ENCODE measurements at places on chromosomes 2 and 18.

DNA sequence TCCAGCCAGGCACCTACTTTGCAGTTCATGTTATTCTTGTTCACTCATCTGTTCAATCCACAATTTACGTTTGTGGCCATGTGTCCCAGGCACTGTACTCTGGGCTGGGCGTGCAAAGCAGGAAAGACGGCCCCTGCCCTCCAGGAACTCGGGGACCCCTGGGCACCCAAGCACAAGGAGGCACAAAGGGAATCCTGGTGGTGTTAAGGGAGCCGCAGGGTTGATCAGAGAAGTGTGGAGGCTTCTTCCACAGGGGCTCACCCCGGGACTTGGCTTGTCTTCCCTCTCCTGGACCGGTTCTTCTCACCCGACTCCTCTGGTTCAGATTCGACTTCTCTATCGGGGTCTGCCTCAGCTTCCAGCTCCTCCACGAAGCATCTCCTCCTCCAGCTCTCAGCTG lies 230.5 kb downstream of the BCL2 start:
- DNase-seq, result no peak

GRCh38 chr2:104872866-104873688 lies 19.2 kb downstream of the POU3F3 start:
- no peak for DNase-seq

DNA sequence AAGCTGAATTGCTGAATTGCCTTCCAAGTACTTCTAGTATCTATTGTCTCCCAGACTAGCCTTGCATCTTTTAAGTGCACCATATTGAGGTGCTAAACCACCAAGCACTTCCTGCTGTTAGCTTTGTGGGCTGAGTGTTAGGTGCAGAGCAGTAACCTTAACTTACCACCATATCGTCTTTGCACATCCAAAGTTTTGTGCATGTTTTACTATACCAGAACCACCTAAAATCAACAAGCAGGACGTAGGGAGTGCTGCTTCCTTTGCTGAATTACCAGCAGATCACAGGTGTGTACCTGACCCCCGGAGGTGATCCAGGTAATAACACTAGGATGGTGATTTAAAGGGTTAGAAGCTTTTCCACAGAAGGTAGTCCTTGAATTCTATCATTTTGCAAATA lies 359.9 kb upstream of the HNRNPA3 start:
- DNase-seq, result no peak

- DNase-seq, result no peak
These were observed 19.0 kb downstream of the TPGS2 start for GRCh38 chr18:36809590-36810381.

DNA sequence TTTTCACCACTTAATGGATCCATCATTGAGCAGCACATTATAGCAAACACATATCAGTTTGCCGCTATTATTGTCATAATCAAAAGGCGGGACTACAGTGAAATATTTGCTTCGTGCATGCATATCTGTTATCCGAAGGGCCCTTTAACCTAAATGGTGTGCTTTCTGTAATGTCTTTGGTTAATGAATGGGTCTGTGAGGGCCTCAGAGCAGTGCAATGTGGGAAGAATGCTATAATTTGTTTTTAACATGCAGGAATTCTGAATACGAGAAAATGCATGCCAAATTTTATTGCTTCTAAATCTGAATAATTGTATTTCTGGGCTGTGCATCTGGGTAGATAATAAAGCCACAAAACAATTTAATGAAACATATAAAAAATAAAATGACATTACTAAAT lies 32.8 kb upstream of the CELF4 start:
- no peak for DNase-seq

GRCh38 chr18:13437034-13437433 lies 218.5 kb downstream of the LDLRAD4 start:
- DNase-seq, result no peak

- DNase-seq, result no peak
These were observed 821 bp upstream of the EML6 start for GRCh38 chr2:54722641-54723040.

- no peak for DNase-seq
These were observed 34.8 kb downstream of the ABHD3 start for GRCh38 chr18:21669736-21670285.

DNA sequence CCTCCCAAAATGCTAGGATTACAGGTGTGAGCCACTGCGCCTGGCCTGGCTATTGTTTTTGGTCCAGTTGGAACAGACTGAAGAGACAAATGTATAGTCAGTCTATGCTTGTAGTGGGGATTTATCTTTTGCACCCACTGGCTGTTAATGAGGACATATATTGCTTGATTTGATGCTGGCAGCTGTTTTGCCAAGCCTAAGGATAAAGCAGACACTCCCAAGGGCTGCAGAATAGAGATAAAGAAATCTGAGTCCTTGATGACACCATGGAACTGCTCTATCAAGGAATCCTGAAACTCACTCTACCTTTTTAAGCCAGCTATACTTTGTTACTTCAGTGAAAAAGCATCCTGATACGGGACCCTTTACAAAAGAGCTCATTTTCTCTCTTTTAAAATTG lies 43.1 kb upstream of the ENOSF1 start:
- no peak for DNase-seq

GRCh38 chr2:221488136-221488807 lies 83.8 kb downstream of the EPHA4 start:
- DNase-seq, result no peak

GRCh38 chr2:73830871-73831401 lies 2.2 kb downstream of the STAMBP start:
- DNase-seq, result no peak

DNA sequence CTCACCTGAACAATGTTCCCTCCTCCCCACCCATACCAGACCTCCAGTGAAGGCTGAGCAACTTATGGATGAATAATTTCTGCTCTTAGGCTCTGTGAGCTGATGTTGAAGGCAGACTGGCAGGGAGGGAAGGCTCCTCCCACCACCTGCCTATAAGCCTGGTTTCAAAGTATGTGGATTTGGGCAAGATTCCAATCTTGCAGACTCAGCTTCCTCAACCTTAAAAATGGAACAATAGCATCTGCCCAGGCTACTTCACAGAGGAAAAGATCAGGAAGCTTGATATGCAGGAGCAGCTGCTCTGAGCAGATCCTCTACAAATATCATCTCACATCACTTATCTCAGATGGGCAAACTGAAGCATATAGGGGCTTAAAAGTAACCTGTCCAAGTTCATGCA lies 112.2 kb downstream of the ZFP36L2 start:
- no peak for DNase-seq

DNA sequence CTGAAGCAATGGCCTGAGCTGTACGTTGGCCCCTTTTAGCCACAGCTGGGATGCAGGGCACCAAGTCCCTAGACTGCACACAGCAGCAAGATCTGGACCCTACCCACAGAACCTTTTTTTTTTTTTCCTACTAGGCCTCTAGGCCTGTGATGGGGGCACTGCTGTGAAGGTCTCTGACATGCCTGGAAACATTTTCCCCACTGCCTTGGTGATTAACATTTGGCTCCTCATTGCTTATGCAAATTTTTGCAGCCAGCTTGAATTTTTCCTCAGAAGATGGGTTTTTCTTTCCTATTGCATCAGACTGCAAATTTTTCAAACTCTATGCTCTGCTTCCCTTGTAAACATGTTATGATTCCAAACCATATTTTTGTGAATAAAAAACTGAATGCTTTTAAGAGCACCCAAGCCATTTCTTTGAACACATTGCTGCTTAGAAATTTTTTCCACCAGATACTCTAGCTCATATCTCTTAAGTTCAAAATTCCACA lies 33.5 kb downstream of the PDE1A start:
- no peak for DNase-seq

- DNase-seq, result no peak
These were observed 1026.2 kb upstream of the ZEB2 start for GRCh38 chr2:145546091-145546490.

- DNase-seq, result no peak
These were observed 42.8 kb downstream of the CCDC102B start for GRCh38 chr18:68840554-68841263.

GRCh38 chr2:48318116-48318515 lies 211.8 kb upstream of the STON1 start:
- no peak for DNase-seq

All from vagina (tissue), 2 donors.